ENCODE measurements at places on chromosomes 1 and 21. TPM values are rescaled to one million over a fixed set of nuclear protein-coding genes. Genes with fewer than 3 reads are reported as not detected.

CD1C gene
- polyA plus RNA-seq: not detected

RXRG gene
- polyA plus RNA-seq: 1.2 TPM

CDC20 gene
- polyA plus RNA-seq: 21.7 TPM

PCAT6 gene
- 1.6 TPM for polyA plus RNA-seq

C1orf210 gene
- 24.7 TPM for polyA plus RNA-seq

C4BPA gene
- polyA plus RNA-seq: 0.22 TPM
